NCI-H2227 treated with DMSO at 0.1 percent for 48 hours (cell line): ENCODE measurements at places on chromosomes 6 and 20.

DNA sequence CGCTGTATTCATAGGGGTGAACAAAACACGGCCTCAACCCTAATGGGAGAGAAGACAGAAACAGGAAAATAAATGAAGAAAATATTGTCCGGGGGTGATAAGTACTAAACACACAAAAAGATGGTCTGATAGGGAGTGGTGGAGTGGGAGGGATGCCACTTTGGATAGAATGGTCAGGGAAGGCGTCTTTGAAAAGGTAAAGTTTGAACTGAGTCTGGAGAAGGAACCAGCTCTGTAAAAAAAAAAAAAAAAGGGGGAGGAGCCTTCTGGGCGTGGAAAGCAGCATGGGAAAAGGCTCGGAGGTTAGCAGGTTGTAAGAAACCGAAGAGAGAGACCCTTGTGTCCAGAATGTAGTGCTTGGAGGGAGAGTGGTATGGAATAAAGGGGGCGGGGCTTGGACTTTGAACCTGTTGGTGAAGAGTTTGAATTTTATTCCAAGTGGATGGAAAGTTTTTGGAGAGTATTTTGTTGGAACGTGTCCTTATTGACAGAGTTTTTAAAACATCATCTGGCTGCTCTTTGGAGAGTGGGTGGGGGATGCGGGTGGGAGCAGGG lies 1.8 kb downstream of the CHMP4B start:
- DNase-seq = peak; percentile 49

DNA sequence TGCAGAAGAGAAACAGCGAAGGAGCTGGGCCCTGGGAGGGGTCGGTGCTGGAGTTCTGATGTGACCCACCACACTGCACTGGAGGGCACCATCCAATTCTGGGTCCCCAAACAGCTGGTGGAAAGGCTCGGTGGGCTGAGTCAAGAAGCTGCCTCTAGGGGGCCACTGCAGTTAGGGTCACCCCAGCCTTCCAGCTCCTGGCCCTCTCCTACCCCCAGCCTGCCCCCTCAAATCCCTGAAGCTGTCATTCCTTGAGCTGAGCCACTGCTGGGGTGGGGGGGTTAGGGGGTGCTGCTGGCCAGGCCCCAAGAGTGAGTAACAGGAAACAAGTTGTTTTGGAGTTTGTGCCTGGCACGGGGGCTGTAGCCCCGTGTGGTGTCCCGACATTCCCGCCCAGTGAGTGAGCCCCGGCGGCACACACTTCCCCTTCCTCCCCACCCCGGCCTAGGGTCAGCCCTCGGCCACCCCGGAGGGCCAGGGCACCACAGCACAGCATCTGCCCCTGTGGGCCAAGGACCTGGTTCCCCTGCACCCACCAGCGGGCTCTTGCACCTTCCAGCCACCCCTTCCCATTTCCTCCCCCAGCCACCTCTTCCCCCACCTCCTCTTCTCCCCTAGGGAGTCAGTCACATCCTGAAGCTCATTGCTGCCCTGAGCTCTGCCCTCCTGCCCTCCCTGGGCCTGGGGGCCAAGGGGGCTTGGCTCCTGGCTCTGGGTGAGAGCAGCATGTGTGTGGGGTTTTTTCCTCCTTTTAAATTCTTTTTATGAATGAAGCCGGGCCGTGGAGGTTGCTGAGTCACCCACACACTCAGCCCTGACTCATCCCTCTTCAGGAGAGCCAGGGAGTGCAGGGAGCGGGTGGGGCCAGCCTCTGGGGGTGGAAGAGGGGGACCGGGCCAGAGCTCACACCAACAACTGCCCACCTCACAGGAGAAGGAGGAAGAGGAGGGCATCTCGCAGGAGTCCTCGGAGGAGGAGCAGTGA lies 4.6 kb downstream of the SMIM29 start:
- no peak for DNase-seq

GRCh38 chr6:74971633-74972032 lies 234.2 kb downstream of the COL12A1 start:
- DNase-seq = no peak

- DNase-seq = no peak
These were observed 405.5 kb upstream of the SULF2 start for GRCh38 chr20:48190757-48191156.

GRCh38 chr6:56199956-56200355 lies 47.4 kb downstream of the COL21A1 start:
- DNase-seq = no peak

- no peak for DNase-seq
These were observed 37.1 kb downstream of the PROKR2 start for GRCh38 chr20:5279661-5280060.

DNA sequence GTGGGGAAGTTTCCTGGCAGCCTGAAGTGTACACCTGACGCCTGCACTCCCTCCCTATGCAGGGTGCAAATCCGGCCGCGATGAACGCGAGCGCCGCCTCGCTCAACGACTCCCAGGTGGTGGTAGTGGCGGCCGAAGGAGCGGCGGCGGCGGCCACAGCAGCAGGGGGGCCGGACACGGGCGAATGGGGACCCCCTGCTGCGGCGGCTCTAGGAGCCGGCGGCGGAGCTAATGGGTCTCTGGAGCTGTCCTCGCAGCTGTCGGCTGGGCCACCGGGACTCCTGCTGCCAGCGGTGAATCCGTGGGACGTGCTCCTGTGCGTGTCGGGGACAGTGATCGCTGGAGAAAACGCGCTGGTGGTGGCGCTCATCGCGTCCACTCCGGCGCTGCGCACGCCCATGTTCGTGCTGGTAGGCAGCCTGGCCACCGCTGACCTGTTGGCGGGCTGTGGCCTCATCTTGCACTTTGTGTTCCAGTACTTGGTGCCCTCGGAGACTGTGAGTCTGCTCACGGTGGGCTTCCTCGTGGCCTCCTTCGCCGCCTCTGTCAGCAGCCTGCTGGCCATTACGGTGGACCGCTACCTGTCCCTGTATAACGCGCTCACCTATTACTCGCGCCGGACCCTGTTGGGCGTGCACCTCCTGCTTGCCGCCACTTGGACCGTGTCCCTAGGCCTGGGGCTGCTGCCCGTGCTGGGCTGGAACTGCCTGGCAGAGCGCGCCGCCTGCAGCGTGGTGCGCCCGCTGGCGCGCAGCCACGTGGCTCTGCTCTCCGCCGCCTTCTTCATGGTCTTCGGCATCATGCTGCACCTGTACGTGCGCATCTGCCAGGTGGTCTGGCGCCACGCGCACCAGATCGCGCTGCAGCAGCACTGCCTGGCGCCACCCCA lies 1.2 kb downstream of the GPR6 start:
- no peak for DNase-seq

GRCh38 chr6:105994591-105995390 lies 91.3 kb upstream of the PRDM1 start:
- DNase-seq = peak; percentile 12

GRCh38 chr20:32067234-32067821 lies 15.3 kb downstream of the HCK start:
- no peak for DNase-seq

DNA sequence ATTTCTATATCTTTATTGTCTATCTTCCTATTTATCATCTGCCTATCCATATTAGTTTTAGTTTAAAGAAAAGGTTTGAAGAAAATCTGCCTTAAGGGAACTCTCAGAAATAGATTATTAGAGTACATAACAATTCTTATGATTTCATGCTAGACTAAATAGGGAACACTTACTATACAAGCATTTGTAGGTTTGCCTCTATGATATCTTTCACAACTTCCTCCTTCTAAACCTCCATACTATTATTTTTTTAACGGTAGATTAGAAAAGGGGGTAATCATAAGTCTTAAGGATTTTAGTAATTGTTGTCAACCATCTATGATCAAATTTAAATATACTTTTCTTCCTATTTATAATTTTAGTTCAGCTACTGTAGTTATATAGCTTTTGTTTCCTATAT lies 11.6 kb upstream of the DSE start:
- no peak for DNase-seq

DNA sequence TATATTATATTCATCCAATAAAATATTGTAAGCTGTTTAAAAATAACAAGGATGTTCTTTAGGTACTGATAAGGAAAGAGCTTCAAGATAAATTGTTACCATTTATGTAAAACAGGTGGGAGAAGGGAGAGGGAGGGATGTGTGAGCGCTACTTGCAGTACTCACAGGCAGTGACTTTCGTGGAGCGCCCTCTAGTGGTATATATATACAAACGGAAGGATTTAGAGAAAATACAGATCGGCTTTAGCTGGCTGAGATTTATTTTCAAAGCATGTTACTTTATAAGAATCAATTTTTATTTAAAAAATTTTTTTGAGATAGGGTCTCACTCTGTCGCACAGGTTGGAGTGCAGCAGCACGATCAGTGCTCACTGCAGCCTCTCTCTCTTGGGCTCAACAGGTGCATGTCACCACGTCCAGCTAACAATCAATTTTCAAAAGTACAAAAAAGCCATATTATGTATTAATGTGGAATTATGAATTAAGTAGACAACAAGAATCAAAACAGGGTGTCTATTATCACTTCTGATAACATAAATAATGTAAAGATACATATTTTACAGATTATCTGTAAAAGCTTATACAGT lies 3.3 kb upstream of the MOG start:
- DNase-seq = peak; percentile 72

GRCh38 chr20:41307021-41307420 lies 10.5 kb downstream of the ZHX3 start:
- DNase-seq = no peak

DNA sequence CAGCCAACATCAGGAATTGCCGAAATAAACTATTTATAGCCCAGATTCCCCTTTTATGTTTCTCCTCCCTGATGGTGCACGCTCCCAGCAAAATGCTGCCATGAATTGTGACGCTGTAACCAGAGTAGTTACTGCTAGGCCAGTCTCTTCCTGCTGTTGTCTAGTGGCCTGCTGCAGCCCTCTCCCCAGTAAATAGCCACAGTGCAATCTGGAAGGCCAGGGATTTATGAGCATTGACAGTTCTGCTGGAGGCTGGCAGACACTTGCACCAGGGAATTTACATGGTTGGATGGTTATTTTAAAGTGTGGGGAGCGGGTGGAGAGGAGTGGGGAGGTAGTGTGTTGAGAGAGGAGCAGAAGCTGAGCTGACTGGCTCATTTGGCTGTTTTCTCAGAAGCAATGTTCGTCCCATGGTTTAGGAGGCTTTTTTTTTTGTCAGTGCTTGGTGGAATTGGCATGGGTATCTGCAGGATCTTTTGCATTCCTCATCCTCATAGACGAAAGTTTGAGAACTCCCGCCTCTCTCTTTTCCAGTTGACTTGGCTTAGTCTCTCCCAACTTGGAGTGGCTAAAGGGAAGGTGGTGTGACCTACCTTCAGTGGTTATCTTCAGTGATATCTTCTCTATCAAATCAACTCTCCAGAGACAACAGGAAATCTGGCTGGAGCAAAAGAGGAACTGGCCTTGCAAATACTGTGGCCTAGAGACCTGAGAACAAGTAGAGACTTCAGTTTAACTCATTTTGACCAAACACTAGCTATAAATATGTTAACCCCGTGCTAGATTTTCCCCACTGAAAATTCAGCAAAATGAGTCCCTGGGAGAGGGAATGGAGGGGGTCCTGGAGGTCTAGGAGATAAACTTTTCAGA lies 99.3 kb upstream of the VSTM2L start:
- DNase-seq = peak; percentile 32

DNA sequence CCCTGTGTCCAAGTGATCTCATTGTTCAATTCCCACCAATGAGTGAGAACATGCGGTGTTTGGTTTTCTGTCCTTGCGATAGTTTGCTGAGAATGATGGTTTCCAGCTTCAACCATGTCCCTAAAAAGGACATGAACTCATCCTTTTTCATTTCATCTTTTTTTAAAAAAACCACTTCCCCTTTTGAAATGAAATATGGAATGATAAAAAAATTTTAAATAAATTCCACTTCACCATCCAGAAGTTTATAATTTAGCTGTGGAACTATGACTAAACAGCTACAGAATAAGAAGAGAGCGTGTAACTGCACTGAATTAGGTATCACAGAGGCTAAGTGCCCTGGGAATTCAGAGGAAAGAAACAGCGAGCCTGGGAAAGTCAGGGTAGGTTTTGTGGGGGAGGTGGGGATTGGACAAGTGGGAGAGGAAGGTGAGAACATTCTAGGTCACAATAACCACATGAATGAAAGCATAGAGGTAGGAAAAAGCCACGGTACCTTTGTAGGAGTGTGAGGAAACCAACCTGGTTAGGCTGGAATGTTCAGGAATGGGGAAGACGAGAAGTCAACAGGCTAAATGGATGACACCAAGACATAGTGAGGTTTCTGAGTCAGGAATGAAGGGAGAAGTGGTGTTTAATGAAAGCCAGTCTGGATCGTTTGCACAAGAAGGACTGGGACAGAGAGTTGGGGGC lies 11.0 kb downstream of the TRIM10 start:
- no peak for DNase-seq

- DNase-seq = no peak
These were observed 34.4 kb downstream of the HUS1B start for GRCh38 chr6:622462-622861.

DNA sequence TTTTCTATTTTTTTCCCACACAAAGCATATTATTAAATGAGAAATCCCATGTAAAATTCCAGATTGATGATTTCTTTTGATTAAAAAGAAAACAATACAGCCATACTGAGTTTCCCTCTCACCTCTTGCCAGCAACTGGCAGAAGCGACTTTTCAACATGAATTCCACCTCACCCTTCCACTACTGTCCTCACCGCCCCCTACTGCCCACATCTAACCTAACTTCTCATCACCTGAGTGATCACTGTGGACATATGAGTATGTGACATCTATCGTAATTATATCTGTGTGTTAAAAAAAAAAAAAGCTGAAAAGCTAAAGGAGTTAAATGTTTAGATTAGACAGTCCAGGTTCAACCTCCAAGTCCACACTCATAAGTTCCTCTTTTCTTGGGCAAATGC lies 528.6 kb downstream of the PRKN start:
- DNase-seq = no peak

DNA sequence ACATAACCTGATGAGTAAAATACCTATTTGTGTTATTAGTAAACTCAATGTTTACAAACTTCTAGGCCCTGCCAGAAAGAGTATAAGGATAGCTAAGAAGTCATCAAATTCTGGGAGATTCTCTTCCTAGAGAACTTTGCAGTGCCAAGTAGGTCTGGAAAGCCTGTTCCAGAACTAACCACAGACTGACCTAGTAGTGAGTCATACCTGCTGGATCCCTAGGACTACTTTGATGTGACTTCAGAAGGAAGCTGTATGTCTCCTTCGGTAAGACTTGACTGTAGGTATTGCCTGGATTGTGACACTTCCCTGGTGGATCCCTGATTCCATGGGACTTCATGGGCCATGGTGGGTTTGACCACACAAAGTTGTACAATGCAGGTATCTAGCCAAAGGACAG lies 131.7 kb downstream of the DNAH8 start:
- no peak for DNase-seq
